ENCODE measurements at places on chromosomes 13 and 19. TPM values are rescaled to one million over a fixed set of nuclear protein-coding genes. Genes with fewer than 3 reads are reported as not detected.

DNA sequence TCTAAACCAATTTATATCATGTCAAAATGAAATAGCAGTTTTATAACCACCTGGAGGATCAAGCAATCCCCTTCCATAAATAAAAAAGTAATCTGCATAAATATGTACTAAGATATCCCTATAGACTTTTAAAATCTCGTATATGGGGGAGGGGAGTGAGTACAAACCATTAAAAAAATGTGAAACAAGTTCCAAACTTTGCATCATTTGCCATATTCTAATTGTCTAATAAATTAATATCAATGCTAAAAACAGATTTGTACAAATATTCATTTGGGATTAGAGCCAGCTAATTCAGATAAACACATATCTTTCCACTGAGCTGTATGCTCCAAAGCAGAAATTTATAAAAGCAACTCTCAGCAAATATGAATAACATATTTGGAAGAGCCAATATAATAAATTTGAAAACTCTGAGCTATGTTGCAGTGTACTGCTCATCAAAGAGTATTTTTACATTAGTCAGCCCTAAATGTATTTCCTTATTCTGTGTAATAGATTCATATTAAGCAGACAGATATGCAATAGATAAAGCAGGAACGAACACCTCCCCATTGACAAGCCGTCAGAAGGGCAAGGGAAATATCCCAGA lies 970.2 kb downstream of the EFNB2 start:
- DNase-seq = no peak

DNA sequence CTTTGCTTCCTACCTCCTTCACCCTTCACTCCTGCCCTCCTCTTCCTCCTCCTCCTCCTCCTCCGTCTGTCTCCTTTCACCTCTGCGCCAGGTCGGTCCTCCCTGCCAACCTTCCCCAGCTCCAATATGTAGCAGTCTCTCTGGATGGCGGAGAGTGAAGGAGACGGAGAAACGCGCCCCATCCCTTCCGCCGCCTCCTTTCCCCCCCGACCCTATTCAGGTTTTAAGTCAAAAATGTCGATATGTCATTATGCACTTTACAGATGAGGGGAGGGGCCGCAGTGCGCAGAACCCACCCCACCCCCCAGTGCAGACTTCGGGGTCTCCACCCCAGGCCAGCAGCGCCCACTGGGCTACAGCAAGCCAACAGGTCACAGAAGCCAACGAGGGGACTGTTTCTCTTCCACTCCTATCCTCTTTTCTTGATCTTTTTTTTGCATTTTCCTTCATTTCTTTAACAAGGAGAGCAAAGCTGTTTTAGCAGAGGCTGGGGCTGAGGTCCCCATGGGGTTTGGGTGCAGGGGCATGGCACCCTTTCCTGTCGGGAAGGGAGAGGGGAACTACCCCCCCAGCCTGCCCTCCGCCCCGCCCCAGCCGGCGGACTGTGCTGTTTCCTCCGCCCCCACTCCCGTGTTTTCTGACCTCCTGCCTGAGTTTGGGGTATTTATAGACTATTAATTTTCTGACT lies 9.2 kb downstream of the MIDN start:
- DNase-seq = no peak

- peak; percentile 4 for DNase-seq
Measured at GRCh38 chr13:99124794-99125316, 75.8 kb upstream of the UBAC2 start.

DNA sequence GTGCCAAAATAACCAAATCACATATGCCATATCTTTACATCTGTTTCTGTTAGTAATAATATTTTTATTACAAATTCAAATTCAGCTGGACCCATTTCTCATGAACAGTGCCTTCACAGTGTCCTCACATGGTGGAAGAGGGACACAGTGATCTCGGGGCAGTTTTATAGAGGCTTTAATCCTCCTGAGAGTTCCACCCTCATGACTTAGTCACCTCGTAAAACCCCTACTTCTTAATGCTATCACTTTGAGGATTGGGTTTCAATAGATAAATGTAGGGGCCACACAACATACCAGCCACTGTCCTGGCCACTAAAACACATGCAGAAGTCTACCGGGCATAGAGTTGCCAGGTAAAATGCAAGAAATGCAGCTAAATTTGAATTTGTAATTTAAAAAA lies 201.5 kb downstream of the MYO16 start:
- no peak for DNase-seq

- DNase-seq = no peak
Measured at GRCh38 chr19:8044018-8044417, 8.5 kb upstream of the CCL25 start.

- no peak for DNase-seq
Measured at GRCh38 chr13:30928978-30929377, 3.5 kb upstream of the TEX26 start.

MEDAG gene
- total RNA-seq = 0.42 TPM

SGTA gene
- total RNA-seq = 64.5 TPM

- DNase-seq = no peak
Measured at GRCh38 chr19:58033741-58034476, at the start of gene ZSCAN1. ZSCAN1 (plus strand) TSS chr19:58034025; CDS start chr19:58037837, 3,812 bp downstream.

- DNase-seq = no peak
Measured at GRCh38 chr19:50331221-50331993, 2.2 kb upstream of the KCNC3 start.

- peak; percentile 74 for DNase-seq
Measured at GRCh38 chr19:872266-872951, 12.9 kb downstream of the CFD start.

SPRED3 gene
- 13.8 TPM for total RNA-seq

- peak; percentile 50 for DNase-seq
Measured at GRCh38 chr19:48997972-48998371, 4.3 kb downstream of the RUVBL2 start.

- no peak for DNase-seq
Measured at GRCh38 chr19:1782521-1782920, 29.2 kb downstream of the ONECUT3 start.

- DNase-seq = no peak
Measured at GRCh38 chr13:107277911-107278310, 710.0 kb upstream of the ARGLU1 start.

FXYD1 gene
- total RNA-seq = 1.6 TPM

DNA sequence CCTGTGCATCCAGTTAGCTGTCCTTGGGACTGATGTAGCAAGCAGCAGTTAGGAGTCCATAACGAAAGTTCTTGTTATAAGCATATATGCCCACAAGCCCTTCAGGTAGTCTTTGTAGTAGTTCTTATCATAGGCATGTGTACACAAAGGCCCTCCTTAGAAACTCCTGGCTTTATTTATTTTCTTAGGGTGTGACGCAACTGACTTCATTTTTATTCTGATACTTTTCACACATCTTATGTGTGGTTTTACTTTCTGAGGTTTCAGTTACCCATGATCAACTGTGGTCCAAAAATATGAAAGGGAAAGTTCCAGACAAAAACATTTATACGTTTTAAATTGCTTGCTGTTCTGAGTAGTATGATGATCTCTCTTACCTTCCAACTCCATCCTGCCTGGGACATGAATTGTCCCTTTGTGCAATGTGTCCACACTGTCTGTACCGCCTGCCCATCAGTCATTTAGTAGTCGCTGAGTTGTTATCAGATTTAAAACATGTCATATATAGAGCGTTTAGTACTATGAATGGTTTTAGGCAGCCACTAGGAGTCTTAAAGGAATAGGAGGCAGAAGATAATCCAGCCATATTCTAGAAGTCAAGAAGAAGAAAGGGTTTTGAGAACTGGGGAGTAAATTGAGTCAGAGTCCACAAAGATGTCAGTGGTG lies 19.4 kb downstream of the GPC5 start:
- DNase-seq = no peak

- peak; percentile 29 for DNase-seq
Measured at GRCh38 chr19:3556978-3557460, 367 bp downstream of the MFSD12 start.

- no peak for DNase-seq
Measured at GRCh38 chr13:104984296-104984818, 1551.1 kb downstream of the EFNB2 start.

DNA sequence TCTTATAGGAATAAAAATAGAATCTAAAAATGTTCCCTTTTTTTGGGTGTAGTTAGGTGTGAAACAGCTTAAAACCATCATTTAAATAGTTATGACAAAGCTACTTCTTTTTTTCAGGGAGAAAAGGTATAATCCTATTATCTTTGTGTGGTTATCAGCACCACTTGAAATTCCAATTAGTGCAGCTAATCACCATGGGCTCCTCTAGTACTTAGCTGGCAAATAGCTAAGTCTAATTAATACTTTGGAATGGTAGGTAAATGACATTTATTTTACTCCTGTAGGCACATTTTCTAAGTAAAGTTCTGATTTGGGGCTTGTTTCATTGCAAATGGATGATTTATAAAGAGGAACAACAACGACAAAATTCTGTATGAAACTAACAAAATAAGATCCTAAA lies 132.6 kb downstream of the OLFM4 start:
- DNase-seq = no peak

DNA sequence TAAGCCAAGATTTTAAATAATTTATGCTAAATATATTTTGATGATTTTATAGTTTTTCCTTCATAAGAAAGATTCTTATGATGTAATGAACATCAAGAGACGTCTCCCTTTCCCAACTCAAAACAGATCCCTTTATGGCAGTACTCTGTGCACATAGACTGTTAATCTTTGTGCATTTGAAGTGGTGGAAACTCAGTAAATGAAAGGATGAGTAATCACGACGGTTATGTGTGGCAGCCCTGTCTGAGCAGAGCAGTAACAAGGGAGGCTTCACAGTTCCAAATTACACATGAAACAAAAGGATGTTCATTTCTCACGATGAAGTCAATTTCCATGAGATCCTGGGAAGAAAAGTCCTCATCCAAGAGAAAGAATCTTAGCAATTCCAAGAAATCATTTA lies 498.1 kb downstream of the KLF5 start:
- no peak for DNase-seq

CGB5 gene
- total RNA-seq = not detected

MED4 gene
- 38.5 TPM for total RNA-seq

GRCh38 chr13:28942906-28943305 lies 122.8 kb downstream of the MTUS2 start:
- no peak for DNase-seq

DNA sequence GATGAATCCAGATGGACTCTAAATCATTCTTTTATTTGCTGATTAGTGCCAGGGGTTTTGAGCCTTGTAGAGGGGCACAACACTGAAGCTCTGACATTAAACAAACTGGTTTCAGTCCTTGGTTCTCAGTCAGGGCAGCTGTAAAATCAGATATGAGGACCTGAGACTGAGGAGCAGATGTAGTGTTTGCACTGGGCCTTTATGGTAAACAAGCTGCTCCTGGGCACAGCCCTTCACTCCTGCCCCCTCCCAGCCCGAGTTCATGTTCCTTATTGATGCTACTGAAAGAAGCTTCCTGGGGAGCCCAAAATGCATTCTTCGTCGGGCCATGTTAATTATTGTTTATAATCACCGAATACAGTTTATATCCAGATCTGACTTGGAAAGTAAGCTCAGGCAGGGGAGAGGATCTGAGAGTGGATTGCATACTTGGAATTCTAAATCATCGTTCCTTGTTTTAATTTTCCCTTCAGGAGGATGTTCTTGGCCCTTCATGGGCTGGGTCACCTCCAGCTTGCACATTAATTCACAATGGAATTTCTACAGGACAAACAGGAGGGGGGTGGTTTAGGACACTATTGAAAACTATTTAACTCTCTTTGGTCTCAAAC lies 213.5 kb downstream of the FGF9 start:
- DNase-seq = no peak

- peak; percentile 80 for DNase-seq
Measured at GRCh38 chr13:28046981-28047380, 53.4 kb downstream of the FLT3 start.

DNA sequence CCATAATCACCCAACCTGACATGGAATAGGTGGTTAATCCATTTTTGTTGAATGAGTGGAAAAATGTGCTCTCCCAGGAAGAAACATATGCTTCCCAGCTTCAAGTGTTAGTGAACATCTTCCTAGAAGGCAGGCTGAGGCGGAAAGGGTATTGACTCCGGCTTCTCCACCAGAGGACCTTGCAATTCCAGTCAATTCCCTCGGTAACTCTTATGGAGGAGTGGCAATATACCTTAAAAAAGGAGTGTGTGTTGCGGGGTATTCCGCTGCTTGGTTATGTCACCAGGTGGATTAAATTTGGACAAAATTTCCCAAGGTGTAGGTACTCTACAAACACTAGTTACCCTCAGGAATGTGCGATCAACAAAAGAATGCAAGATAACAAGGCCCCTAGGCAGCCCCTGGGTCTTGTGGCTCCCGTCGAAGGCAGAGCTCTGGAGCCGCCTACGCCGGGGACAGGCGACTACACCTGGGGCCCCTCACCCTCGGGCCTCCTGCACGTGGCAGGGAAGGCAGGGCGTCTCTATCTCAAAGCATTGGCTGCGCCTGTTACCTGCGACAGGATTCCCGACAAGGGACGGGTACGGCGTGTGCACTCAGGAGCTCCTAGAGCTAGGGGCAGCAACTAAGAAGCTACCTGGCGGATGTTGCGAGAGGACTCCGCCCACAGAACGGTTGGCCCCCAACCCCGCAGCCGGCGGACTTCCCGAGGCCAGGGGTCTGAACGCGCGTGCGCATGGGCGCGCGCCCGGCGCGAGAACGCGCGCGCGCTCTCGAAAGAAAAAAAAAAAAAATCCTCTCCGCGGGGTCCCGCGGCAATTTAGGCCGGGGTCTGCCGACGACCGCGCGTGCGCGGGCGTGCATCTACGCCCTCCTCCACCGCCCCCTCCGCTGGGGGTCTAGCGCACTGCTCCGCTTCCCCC lies at the start of gene WDR87:
WDR87 (minus strand) TSS at position 649 of the 923 bp plus-strand sequence. CDS start 8,355 bp downstream, outside the sequence.
- peak; percentile 12 for DNase-seq

GRCh38 chr13:43339145-43339804 lies 315.9 kb downstream of the DNAJC15 start:
- no peak for DNase-seq

ZNF730 gene
- total RNA-seq = 0.52 TPM

DNA sequence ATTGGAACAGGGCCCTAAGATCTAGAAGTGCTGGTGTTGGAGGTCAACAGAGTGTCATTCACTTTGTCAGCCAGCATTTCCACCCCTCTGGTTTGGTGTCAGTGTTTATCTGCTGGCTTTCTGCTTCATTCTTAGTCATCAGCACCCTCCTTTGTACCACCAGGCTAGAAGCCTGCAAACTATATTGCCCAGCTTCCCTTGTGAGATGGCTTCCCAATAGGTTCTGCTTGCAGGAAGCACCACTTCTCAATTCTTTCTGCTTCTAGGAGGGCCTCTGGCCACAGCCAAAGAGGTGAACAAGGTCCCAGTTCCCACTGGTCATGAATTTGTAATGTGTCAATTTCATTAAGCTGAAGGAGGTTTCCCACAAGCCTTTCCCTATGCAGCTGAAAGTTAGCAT lies 36.4 kb upstream of the CALM3 start:
- DNase-seq = no peak

- no peak for DNase-seq
Measured at GRCh38 chr13:77846173-77846572, 72.5 kb downstream of the EDNRB start.

DACT3 gene
- 15.2 TPM for total RNA-seq

DNA sequence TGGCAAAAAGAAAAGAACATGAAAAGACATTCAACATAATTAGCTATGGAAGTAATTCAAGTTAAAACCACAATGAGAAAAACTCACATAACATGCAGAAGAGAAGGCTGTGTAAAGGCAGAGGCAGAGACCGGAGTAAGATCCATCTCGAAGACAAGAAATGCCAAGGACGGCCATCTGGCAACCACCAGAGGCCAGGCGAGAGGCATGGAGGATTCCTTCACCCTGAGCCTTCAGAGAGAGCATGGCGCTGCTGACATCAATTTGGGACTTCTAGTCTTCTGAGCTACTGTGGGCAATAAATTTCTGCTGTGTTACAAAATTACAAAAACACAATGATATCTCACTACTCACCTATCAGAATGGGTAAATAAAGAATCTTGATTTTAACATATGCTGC lies 381.0 kb downstream of the TSHZ3 start:
- DNase-seq = no peak

All from HFFc6 (cell line).